GM19239 (cell line): ENCODE measurements at places on chromosomes 5 and 9.
A peak's percentile ranks its signal among the peaks of the same experiment; 100 is the strongest.

GRCh38 chr9:134267881-134268724 is 58.2 kb upstream of the RXRA start:
- DNase-seq = peak; percentile 83

- no peak for DNase-seq
These were observed 20.0 kb upstream of the TEX48 start for GRCh38 chr9:114701988-114702387.

DNA sequence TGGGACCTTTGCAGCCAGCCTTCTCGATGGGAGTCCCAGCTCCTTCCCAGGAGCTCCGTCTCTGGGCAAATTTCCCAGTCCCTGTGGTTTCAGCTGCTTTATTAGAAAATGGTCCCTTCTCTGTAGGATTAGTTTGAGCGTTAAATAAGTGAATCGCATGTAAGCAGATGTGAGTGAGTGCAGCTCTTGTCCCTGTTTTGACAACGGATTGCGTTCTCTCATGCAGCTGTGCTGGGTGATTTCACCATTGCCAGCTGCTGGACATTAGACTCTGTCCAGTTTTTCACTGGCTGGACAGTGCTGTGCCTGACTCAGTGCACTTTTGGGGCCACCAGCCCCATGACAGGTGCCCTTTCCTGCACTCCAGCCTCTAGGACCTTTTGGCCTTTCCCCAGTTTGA is 11.6 kb upstream of the CEL start:
- no peak for DNase-seq

DNA sequence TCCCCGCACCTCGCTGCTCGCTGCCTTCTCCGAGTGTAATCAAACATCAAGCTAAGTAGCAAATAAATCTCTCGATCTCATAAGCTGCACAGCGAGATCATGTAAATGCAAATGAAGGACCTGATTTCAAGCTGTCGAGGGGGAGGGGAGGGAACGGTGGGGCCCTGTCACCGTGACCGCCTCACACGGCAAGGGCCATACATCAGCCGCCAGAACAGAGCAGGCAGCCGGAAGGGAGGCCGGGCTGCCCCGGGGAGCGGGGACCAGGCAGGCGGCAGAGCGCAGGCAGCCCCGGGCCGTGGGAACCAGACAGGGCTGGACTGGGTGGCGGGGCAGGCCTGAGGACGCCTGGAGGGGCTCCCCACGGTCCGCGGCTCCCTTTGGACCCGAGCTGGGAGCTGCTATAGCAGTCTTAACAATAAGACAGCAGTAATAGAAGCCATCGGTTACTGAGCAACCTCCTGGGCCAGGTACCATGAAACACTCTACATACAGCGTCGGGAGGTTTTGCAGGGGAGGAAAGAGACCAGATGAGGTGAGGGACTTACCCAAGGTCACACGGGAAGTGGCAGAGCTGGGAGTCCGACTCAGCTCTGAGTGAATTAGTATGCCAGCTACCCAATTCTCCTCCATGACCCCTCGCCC is 76.8 kb downstream of the CFAP77 start:
- DNase-seq = no peak

GRCh38 chr5:16492398-16493140 is 27.0 kb upstream of the ZNF622 start:
- no peak for DNase-seq
